ENCODE measurements at places on chromosomes 3 and 15.

DNA sequence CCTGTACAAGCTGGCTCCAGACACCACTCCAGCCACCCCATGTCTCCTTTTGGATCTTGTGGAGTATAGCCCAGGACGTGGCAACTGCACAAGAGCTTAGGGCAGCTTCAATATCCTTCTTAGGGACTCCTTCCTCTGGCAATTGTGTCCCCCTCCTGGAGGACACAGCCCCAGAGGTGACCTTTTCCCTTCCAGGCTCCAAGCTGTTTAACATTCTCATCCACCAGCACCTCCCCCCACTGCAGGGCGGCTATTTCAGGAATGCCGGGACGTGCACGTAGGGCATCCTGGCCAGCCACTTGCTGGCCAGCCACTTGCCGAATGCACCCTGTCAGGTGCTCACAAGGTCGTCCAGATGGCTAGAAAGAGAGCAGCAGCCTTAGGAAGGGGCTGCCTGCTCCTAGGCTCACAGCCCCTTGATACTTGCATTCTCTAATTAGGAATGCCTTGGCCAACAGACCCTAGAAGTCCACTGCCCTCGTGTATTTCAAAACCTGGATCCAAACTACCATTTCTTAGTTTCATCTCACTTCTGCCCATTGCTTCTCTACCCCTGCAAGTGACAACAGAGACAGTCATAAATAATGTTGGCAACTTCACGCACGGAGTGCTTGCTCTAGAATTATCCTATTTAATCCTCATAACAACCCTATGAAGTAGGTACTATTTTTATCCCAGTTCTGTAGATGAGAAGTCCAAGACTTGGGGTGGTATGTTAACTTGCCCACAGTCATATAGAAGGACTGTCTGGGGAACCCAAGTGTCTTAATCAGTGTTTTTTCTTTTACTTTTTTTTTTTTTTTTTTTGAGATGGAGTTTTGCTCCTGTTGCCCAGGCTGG, 24.5 kb upstream of the IDH2 start:
- DNase-seq, result no peak

DNA sequence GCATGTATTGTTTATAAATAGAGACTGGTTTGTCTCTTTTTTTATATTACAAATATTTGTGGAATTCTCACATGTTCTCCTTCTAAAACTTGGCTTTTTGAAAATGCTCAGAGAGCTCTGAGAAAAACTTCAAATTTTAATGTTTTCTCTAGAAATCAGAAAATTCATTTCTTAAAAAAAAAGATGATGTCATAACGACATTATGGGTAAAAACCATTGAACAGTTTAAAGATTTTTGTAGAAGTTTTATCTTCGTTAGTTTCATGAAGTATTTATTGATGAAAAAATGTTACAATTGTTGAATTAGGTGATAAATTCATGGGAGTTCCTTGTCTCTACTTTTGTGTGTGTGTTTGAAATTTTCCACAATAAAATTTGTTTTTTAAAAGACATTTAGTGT, 81.3 kb downstream of the SATB1 start:
- no peak for DNase-seq

GRCh38 chr3:5977331-5977730, 789.8 kb downstream of the EDEM1 start:
- DNase-seq, result no peak

DNA sequence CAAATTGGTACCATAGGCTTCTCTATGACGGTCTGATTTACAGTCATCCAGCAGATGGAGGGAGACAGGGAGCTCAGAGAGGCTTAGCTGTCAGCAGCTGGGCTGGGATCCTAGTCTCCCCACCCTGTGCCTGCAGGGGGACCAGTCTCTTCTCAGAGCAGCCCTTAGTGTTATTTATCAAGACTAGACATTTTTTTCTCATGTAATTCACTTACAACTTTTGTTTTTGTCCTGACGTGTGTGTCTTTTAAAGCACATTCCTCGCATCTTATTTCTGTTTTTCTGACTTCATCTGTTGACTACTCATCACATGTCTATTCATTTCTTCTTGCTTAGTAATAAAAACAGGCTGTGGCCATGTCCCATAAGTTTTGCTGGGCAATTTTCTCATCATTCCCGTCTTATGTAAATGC, 116.1 kb downstream of the KLF13 start:
- DNase-seq, result no peak

- peak; percentile 11 for DNase-seq
Observed at GRCh38 chr3:107124885-107125284, 252.4 kb upstream of the CCDC54 start.

- DNase-seq, result no peak
Observed at GRCh38 chr15:69854001-69854400, 243.7 kb downstream of the TLE3 start.

DNA sequence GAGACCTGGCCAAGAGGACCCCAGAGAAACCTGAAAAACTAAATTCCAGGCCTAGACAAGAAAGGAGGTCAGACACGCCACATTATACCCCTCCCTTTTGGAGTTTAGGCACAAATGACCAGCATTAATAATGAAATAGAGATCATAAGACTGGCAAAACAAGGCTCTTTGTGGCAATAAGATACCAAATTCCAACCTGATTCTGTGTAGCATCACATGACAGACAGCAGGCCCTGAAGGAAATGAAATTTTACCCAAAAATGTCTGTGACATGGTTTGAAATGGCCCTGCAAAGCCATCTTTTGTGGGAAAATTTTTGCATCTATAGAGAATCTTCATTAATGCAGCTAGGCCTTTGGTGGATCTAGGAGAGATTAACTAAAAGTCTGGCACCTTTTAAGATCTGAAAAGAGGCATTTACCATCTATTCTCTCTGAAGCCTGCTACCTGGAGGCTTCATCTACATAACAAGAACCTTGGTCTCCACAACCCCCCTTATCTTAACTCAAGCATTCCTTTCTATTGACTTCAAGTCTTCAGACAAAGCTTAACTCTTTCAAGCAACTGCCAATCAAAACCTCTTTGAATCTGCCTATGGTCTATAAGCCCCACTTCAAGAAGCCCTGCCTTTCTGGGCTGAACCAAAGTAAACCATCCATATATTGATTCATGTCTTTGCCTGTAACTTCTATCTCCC, 8.0 kb downstream of the FAM174B start:
- DNase-seq, result no peak

DNA sequence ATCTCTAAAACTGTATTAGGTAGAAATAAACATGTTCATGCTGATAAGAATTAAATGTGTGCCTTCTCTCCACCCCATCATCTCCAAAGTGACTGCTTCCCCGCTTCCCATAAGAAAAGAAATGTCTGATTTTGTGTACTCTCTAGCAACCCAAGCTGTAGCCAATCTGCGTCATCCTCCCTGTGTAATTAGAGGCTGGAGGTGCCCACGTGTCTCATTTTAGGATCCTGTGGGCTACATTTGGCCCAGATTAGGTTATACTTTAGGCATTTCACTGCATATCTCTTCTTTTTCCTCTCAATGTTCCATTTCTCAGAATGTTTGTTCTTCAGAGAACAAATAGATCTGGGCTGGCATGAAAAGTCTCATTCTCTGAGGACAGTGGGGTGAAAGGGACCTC, 19.3 kb upstream of the ZNF148 start:
- no peak for DNase-seq

DNA sequence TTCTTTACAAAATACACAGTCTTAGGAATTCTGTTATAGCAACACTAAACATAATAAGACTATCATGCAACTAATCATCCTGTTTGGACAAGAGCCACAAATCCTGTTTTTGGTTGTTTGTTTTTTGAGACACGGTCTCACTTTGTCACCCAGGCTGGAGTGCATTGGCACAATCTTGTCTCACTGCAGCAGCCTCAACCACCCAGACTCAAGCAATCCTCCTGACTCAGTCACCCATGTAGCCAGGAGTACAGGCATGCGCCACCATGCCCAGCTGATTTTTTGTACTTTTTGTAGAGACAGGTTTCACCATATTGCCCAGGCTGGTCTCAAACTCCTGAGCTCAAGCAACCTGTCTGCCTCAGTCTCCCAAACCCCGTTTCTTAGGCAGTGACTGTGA, 28.3 kb downstream of the NEDD4 start:
- DNase-seq, result no peak

DNA sequence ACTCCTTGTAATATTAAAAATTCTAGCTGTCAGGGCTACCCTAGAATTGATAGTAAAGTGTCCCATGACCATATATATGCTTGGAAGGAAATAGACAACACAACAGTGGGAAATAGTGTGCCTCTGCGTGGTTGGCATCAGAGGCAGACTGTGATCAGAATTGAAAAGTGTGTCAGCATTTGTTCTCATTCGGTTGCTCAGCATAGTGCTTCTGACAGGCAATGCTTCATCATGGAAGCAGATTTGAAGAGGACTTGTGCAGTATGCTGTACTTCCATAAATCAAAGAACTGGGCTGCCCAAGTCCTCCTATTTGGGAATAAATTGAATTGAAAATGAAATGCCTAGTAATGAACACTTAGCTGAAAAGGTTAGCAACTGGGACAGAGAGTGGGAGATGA, 435.7 kb downstream of the DIPK2A start:
- DNase-seq, result no peak

GRCh38 chr15:100834731-100835130, 44.9 kb upstream of the ALDH1A3 start:
- DNase-seq, result no peak

GRCh38 chr3:56800832-56801661, 702 bp downstream of the ARHGEF3 start:
- no peak for DNase-seq

GRCh38 chr3:187870360-187871203, 125.3 kb upstream of the BCL6 start:
- no peak for DNase-seq

DNA sequence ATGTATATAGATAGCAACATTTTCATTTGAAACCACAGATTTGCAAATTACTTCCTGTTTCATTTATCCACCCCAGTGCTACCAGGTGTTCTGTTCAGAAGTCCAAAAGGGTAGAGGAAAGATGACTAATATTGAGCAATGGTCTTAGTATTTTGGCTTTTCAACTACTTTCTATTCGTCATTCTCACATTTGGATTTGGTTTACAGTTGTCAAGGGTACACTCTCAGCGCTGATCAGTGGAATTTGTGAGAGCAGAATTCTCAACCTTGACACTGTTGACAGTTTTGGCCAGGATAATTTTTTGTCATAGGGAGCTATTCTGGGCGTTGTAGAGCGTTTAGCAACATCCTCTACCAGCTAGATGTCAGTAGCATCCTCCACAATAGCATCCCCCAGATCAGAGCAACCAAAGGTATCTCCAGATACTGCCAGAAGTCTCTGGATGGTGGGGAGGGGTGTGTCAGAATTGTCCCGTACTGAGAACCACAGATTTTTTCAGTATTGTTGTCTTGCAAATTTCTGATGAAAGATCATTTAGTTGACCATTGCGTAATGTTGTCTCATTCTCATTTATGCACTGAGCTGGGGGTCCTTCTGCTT, 4.2 kb downstream of the HMCES start:
- DNase-seq, result no peak

GRCh38 chr3:54349231-54349652, 226.9 kb downstream of the CACNA2D3 start:
- DNase-seq, result no peak

GRCh38 chr3:178318941-178319816, 217.1 kb upstream of the KCNMB2 start:
- DNase-seq, result peak; percentile 38

DNA sequence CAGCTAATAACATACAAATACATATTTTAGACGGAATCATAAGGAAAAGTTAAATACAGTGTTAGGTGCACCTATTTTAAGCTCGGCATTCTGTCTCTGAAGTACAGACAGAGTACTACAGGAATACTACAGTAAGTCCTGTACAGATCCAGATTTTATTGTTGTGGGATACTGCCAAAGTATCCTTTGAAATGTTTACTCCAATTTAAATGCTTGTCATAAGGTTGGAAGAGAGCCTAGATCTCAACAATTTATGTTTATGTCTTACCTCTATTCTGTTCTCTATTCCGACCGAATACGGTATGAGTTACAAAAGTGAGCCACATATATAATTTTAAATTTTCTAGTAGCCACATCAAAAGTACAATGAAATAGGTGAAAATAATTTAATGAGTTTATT, 25.3 kb downstream of the PLD1 start:
- no peak for DNase-seq

GRCh38 chr15:63379492-63380150, 2.0 kb downstream of the CA12 start:
- no peak for DNase-seq

DNA sequence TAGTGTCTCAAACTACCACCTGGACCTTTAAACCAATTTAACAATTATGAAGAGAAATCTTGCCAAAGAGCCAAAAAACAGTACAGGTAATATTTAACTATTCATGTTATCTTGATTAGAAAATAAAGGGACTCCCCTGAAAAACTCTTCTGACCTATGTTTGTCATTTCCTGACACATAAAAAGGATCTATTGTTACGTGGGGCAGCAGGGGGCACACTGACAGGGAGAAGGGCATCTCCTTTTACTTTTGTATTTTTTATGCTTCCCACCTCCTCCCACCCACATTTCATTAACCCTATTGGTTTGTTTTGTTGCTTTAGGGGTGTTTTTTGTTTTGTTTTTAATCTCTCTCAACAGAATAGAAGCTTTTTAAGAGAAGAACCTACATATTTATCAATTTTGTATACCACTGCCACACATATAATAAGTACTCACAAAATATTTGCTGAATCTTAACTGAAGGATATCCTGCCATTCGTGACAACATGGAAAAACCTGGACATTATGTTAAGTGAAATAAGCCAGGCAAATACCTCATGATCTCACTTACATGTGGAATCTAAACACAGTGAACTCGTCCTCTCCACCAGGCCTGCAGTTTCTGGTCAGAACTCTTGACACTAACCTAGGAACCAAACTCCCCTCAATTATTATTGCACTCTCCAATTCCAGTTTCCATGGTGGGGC, 17.7 kb downstream of the STAG1 start:
- DNase-seq, result no peak

GRCh38 chr15:69164807-69165636, 4.6 kb downstream of the GLCE start:
- DNase-seq, result no peak

DNA sequence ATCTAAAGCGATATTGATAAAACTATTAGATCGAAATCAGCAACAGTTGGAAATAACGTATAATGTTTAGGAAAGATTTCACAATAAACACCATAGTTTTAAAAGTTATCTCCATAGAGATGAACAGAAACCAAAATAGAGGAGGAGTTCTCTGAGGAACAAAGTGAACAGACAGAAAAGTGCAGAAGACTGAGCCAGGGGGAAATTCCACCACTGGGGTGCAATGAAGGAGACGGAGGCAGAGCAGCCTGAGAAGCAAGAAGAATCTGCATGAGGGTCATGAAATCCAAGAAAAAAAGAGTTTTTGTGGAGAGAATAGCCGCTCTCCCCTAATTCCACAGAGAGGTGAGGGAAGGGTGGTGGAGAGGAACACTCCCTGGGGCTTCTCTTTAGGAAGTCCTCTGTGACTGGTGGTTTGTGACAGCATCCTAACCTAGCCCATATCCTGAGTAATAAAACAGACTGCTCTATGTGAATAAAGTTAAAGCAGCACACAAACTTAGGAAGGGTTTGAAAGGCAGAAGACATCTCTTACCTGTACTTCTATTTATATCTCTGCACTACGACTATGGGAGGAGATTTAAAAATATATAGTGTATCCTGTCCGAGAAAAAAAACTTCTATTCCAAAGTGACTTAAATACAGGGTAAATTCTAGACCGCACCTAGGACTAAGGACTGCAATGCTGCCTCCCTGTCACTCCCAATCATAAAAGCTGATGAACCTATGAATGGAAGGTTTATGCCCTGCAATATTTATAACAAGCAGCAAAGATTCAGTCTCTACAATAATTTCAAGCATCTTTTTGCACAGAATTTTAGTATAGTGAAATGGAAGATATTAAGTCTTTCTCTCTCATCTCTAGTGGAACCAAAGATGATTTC, 22.9 kb downstream of the ATP8B4 start:
- no peak for DNase-seq

All from Caco-2 (cell line).